ENCODE measurements at places on chromosomes 2 and 18.

- H3K4me3 ChIP-seq, result no peak overlapping the region
- H3K4me1 ChIP-seq, result peaks cover 7% of the 10 kb centered on the region
- H3K27me3 ChIP-seq, result no peaks in the 10 kb centered on the region
- no peak overlapping the region for H3K27ac ChIP-seq
- peak; percentile 21 for DNase-seq
- no peaks in the 10 kb centered on the region for H3K36me3 ChIP-seq
These were observed 30.4 kb downstream of the UPP2 start for GRCh38 chr2:158131919-158132566.

DNA sequence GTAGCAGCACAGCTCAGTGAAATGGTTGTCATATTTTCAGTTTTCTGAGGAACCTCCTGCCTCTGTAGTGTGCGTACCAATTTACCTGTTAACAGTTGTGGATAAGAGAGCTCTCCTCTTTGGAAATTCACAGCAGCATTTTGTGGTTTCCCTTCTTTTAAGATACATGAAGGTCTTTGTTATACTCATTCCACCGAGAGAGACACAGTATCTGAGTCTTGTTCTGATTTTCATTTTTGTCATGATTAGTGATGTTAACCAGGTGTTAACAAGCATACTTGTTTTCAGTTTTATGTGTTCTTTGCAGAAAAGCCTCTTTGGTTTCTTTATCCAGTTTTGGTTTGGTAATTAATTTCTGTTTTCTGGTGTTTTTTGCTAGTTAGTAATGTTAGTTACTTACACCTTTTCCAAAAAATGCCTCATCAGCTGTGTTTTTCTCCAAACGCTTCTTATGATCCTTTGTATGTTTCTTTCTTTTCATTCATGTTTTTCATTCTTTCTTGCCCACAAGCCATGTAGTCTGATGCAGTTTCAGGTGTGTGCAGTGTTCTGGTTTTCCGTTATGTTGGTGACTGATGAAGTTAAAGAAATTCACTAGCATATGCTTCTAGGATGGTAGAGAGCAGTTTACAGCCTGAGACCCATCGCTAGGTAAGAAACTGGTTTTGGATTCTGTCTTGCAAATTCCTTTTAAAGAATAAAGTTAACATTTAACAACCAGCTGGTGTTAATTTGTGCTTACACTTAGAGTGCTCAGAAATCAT lies 30.1 kb downstream of the CCDC74A start:
- no peak overlapping the region for H3K27ac ChIP-seq
- no peaks in the 10 kb centered on the region for H3K27me3 ChIP-seq
- no peaks in the 10 kb centered on the region for H3K4me1 ChIP-seq
- DNase-seq, result no peak
- no peak overlapping the region for H3K4me3 ChIP-seq
- H3K36me3 ChIP-seq, result no peaks in the 10 kb centered on the region

- no peaks in the 10 kb centered on the region for H3K36me3 ChIP-seq
- H3K27me3 ChIP-seq, result no peaks in the 10 kb centered on the region
- H3K27ac ChIP-seq, result no peak overlapping the region
- DNase-seq, result no peak
These were observed 175.2 kb upstream of the SALL3 start for GRCh38 chr18:78804206-78805030.

DNA sequence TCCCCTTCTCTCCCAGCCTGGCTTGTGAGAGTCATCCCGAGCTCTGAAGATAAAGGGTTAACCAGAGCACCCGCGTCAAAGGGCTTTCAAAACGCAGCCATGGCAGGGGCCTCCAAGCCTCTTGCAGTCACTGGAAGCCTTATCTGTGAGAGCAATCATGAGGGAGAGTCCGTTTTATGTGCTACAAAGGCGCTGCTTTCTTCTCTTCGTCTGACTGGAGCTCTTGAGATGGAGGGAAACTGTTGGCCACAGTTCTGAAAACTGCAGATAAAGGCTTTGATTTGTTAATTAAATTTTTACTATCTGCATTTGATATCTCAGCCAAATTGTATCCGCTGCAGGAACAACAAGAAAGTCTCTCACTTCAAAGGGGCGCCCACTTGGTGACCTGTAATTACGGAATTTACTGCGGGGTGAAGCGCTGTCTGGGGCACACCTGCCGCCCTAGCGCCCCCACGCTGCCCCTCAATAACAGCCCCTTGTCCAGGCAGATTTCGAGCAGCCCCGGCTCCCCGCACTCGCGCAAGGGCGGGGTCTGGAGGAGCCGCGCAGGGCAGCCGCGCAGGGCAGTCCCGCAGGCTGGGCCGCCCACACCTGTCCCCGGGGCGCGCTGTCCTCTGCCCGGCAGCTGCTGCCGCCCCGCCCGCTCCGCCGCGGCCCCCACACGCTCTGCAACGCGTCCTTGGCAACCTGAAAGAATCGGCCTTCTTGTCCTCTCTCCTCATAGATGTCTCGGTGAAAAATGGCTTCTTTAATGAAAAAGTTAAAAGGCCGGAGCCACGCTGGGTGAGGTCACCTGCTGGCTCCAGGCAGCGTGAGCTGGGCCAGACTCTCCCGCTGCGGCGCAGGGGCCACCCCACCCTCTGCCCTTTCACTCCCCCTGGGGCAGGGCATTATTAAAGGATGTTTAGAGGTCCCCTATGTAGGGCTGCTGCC lies 217.9 kb downstream of the VAPA start:
- no peaks in the 10 kb centered on the region for H3K27me3 ChIP-seq
- DNase-seq, result peak; percentile 23
- peaks cover 10% of the 10 kb centered on the region for H3K4me1 ChIP-seq
- H3K36me3 ChIP-seq, result no peaks in the 10 kb centered on the region

DNA sequence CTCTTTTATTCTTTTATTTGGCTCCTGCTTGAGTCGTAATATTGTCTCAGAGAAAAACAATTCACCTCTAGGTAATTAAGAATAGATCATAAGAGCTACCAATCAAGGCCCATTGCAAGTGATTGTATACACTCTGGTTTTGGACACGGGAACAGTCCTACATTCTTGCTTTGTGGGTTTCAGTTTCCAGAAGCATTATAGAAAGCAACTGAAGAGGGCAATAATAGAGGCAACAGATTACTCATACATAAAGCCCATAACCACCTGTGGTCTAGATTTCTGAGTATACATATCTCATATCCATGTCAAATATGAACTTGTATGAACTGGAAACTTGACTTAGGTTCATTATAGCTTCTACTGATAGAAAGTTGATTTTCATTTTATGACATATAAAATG lies 65.4 kb downstream of the DIS3L2 start:
- H3K36me3 ChIP-seq, result peaks cover 4% of the 10 kb centered on the region
- no peak for DNase-seq
- H3K4me3 ChIP-seq, result no peak overlapping the region
- no peak overlapping the region for H3K27ac ChIP-seq

- H3K36me3 ChIP-seq, result no peaks in the 10 kb centered on the region
- H3K27me3 ChIP-seq, result no peaks in the 10 kb centered on the region
- no peak for DNase-seq
- H3K4me3 ChIP-seq, result no peak overlapping the region
- peaks cover 6% of the 10 kb centered on the region for H3K4me1 ChIP-seq
These were observed 35.9 kb downstream of the MAP4K4 start for GRCh38 chr2:101733257-101733993.

- no peak overlapping the region for H3K4me3 ChIP-seq
- H3K27ac ChIP-seq, result no peak overlapping the region
- H3K36me3 ChIP-seq, result peaks cover 36% of the 10 kb centered on the region
These were observed 65.9 kb downstream of the EIF5B start for GRCh38 chr2:99403084-99403483.

DNA sequence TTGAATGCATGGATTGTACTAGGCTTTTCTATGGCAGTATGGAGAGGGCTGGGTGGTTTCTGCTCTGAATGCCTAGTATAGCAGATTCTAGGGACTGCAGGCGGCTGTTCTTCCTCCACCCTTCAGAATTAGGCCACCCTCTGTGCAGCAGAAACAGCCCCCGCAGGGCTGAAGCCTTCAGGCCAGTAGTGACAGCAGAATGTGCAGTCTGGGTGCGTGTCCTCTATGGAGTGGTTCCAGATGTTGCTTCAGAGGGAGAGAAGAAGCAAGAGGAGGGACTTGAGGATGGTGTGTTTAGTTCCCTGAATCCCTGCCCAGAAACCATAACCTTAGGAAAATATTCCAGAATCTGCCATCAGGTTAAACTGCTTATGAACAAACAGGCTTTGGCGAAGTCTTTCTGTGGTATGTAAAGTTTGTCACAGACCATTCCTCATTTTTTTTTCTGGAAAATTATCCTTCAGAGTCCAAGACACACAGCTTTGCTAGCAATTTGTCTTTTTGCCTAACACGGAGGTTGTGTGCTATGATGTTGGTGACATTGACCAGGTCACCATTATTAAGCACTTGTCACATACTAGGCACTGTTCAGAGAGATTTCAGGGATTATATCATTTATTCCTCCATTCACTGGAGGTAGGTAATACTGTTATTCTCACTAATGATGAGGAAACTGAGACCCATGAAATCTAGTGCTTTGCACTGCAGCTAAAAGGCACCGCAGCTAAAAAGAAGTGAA lies 21.1 kb downstream of the CASP10 start:
- H3K27me3 ChIP-seq, result no peaks in the 10 kb centered on the region
- no peak overlapping the region for H3K4me3 ChIP-seq
- no peaks in the 10 kb centered on the region for H3K36me3 ChIP-seq
- H3K4me1 ChIP-seq, result peaks cover 11% of the 10 kb centered on the region
- DNase-seq, result no peak
- no peak overlapping the region for H3K27ac ChIP-seq

DNA sequence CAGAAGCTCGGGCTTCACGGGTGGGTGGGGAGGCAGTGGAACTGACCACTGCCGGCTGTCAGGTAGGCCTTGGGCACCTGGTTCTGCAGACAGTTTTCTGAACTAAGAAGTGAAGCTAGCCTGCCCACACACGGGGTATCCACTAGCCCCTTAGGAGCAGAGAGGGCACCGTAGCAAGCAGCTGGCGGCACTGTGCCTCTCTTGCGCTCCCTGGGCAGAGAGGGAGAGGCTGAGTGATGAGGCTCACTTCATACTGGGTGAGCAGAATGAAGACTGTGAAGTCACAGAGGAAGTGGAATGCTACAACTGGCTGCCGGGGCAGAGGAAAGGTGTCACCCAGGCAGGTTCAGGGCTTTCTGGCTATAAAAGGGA lies 753 bp downstream of the ITPRIPL1 start:
- H3K4me3 ChIP-seq, result peak overlapping the region; percentile 23
- no peak for DNase-seq
- peaks cover 5% of the 10 kb centered on the region for H3K4me1 ChIP-seq
- no peak overlapping the region for H3K27ac ChIP-seq

DNA sequence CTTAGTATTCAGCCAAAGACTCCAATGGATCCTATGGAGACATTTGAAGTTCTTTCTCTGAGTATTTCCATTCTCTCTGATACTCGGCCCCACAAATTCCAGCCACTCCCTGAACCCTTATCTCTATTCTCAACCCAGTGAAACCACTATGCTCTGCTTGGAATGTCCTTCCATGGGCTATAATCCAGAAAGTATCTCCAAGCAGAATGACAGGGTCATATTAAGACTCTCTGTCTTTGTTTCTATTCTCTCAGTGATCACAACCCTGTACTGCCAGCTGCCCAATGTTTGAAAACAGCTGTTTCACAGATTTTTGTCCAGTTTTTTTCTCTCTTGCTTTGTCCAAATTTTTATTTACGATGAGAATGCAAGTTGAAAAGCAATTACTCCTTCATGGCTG lies 21.9 kb downstream of the CHMP3 start:
- H3K36me3 ChIP-seq, result no peaks in the 10 kb centered on the region
- no peak for DNase-seq
- no peak overlapping the region for H3K4me3 ChIP-seq
- no peak overlapping the region for H3K27ac ChIP-seq

- H3K4me3 ChIP-seq, result no peak overlapping the region
- no peaks in the 10 kb centered on the region for H3K4me1 ChIP-seq
- no peak for DNase-seq
- no peaks in the 10 kb centered on the region for H3K36me3 ChIP-seq
- no peak overlapping the region for H3K27ac ChIP-seq
- no peaks in the 10 kb centered on the region for H3K27me3 ChIP-seq
These were observed 584.3 kb downstream of the ADCYAP1 start for GRCh38 chr18:1488957-1489356.

- H3K36me3 ChIP-seq, result no peaks in the 10 kb centered on the region
- H3K27ac ChIP-seq, result no peak overlapping the region
- peaks cover 15% of the 10 kb centered on the region for H3K4me1 ChIP-seq
- no peak for DNase-seq
- H3K4me3 ChIP-seq, result no peak overlapping the region
- peaks cover 4% of the 10 kb centered on the region for H3K27me3 ChIP-seq
These were observed 79.2 kb downstream of the BIN1 start for GRCh38 chr2:127027715-127028114.

- DNase-seq, result no peak
- no peaks in the 10 kb centered on the region for H3K36me3 ChIP-seq
- no peak overlapping the region for H3K27ac ChIP-seq
- H3K27me3 ChIP-seq, result no peaks in the 10 kb centered on the region
- no peak overlapping the region for H3K4me3 ChIP-seq
These were observed 4.2 kb downstream of the GALNT13 start for GRCh38 chr2:153875801-153876466.

GRCh38 chr2:6999211-6999877 lies 82.1 kb downstream of the RNF144A start:
- H3K4me3 ChIP-seq, result no peak overlapping the region
- no peaks in the 10 kb centered on the region for H3K36me3 ChIP-seq
- H3K27me3 ChIP-seq, result no peaks in the 10 kb centered on the region
- H3K27ac ChIP-seq, result peak overlapping the region; percentile 40

GRCh38 chr2:216163518-216163917 lies 54.4 kb downstream of the XRCC5 start:
- H3K36me3 ChIP-seq, result peaks cover 37% of the 10 kb centered on the region
- no peak for DNase-seq
- H3K27ac ChIP-seq, result no peak overlapping the region
- H3K4me1 ChIP-seq, result peaks cover 6% of the 10 kb centered on the region

GRCh38 chr2:6755456-6755855 lies 110.3 kb downstream of the CMPK2 start:
- DNase-seq, result no peak
- no peaks in the 10 kb centered on the region for H3K36me3 ChIP-seq
- H3K27me3 ChIP-seq, result no peaks in the 10 kb centered on the region
- no peaks in the 10 kb centered on the region for H3K4me1 ChIP-seq

DNA sequence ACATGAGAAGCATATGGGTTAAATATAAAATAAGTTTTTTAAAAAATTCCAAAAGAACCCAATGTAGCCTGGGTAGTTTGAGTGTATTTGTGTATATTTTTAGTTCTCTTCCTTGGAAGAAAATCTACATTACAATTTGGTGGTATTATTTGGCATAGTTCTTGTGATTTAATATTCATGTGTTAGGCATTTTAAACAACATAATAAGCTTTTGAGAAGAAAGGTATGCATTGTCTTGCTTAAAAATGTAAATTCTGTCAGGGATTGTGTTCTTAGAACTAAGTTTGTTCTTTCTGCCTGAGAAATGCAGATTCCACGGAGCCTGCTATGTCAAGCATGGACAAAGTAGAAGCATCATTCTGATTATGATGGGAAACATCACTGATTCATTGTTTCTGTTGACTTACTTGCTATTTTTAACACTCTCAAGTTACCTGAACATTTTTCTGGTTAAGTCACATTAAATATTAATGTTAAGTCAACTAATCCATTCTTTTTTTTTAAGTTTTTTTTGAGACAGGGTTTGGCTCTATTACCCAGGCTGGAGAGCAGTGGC lies 49.4 kb downstream of the TNFRSF11A start:
- H3K27me3 ChIP-seq, result no peaks in the 10 kb centered on the region
- DNase-seq, result no peak
- no peaks in the 10 kb centered on the region for H3K36me3 ChIP-seq
- no peaks in the 10 kb centered on the region for H3K4me1 ChIP-seq
- H3K4me3 ChIP-seq, result no peak overlapping the region

- peaks cover 46% of the 10 kb centered on the region for H3K4me1 ChIP-seq
- no peak overlapping the region for H3K4me3 ChIP-seq
- peaks cover 6% of the 10 kb centered on the region for H3K36me3 ChIP-seq
- no peak overlapping the region for H3K27ac ChIP-seq
- no peak for DNase-seq
These were observed 12.9 kb downstream of the FHL2 start for GRCh38 chr2:105385731-105386540.

All from thyroid gland (tissue), 4 donors.